ENCODE measurements at places on chromosomes 5 and 9. TPM values are rescaled to one million over a fixed set of nuclear protein-coding genes. Genes with fewer than 3 reads are reported as not detected.

Gene WDR38
- total RNA-seq, result not detected

Gene OR1Q1
- not detected for total RNA-seq

Gene OCLN
- total RNA-seq, result 1.6 TPM

Gene LCN15
- 0.59 TPM for total RNA-seq

Gene PCDHA4
- total RNA-seq, result 0.10 TPM

Gene TYRP1
- 43.8 TPM for total RNA-seq

Gene PCDHB16
- total RNA-seq, result 2.7 TPM

Gene INSL4
- total RNA-seq, result not detected

Gene FOXD4L6
- not detected for total RNA-seq

Gene ITGA2
- 0.69 TPM for total RNA-seq

Gene TMEFF1
- not detected for total RNA-seq

Gene TIFAB
- not detected for total RNA-seq

Gene OTULINL
- total RNA-seq, result 3.1 TPM

Gene SLC46A2
- not detected for total RNA-seq

Gene IFNA2
- not detected for total RNA-seq

GRCh38 chr5:109917154-109917546 lies 227.4 kb downstream of the MAN2A1 start:
- no peak for DNase-seq

- peak; percentile 48 for DNase-seq
These were observed 1.5 kb downstream of the NFIL3 start for GRCh38 chr9:91421971-91422757.

GRCh38 chr5:14595189-14595588 lies 13.6 kb downstream of the OTULINL start:
- no peak for DNase-seq

DNA sequence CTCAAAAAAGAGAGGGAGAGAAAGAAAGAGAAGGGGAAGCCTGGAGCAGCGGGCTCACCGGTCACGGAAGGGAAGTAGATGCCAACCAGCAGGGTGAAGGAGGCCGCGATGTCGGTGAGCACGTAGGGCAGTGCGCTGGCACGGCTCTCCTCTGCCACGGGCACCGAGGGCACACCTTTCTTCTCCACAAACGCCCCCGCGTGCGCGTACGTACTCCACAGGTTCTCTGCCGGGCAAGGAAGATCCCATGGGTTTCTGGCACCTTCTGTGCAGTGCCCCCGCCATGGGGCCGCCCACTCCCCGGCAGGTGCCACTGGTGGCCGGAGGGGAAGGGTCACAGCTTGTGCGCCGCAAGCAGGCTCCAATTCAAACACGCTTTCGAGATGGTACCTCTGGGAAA lies 30.3 kb downstream of the SLC12A7 start:
- DNase-seq, result no peak

DNA sequence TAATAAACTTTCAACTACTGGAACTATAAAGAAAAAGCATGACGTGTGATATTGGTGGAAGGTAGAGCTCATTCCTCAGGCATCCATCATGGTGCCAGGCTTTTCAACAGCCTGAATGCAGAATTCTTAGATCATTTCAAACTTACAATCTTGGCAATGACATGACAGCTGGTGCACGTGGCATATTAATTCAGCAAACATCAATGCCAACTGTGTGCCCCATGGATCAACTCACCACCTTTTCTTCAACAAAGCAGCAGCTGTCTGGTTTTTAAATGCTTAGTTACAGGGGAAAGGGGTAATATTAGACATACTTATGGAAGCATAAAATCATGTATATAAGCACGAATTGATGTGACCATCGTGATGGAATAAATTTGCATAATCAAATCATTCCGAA lies 56.0 kb upstream of the OR13F1 start:
- no peak for DNase-seq

DNA sequence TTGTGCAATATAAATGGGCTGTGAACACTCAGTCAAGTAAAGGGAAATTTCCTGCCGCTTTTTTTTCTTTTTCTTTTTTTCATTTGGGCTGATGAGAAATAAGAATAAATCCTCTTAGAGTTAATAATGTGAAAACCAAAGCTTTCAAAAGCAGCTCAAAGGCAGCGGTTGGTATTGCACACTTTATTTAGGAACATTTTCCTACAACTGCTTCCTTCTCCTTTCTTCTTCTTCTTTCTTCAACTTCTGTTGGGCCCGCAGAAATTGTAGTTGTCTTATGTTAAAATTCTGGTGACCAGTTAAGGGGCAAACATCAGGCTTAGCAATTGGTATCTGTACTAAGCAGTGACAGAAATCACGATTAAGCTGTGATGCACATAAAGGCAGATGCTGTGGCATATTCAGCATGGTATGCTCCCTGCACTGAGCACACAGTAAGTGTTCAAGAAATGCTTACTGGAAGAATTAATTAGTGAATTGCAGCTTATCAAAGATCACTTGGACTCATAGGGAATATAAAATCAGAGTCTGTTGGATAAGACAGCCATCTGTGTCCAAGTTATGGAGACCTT lies 85.4 kb downstream of the ANKRD55 start:
- no peak for DNase-seq

DNA sequence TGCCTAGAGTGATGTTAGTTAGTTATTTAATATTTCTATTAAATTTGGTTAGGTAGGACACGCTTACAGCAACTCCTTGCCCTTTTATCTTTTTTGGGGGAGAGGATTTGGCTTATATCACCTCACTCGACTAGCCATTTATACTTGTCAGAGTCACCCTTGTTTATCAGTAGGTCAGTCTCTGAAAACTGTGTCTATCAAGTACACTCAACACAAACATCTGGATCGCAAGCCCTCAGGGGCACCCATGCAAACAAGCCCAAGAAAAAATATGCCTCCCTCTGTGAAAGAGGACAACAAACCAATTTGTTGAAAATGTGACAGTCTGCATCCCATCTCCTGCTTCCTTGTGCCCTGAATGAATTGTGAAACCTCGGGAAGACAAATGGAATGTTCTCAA lies 139.9 kb downstream of the PLCXD3 start:
- DNase-seq, result no peak

- no peak for DNase-seq
These were observed 77.7 kb upstream of the FAM169A start for GRCh38 chr5:74943905-74944304.

DNA sequence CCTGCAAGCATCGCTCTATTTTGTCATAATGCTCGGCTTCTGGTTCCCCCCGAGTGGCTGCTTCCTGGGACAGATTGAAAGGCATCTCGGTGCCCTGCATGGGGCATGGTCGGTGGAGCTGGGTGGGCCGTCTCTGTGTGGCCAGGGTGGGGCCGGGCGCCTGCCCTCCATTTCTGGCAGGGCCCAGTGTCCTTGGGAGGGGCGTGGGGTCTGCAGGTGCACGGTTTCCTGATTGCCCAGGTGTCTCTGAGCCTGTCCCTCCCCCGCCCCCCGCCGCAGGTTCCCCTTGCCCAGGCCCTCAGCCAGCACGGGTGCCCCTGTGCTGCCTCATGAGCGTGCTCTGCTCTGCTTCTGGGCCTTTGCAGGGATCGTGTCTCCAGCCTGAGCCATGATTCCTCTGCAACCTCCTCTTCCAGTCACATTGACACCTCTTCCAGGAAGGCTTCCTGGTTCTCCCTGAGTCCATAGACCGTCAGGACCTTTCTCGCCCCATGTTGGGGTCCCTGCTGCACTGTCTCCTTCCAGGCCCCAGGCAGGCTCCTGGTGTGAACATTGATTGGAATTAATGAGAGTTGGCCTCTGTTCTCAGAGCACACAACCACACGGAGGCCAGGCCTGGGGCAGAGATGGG lies 90.2 kb downstream of the RXRA start:
- no peak for DNase-seq

GRCh38 chr5:27571681-27572080 lies 533.3 kb upstream of the CDH9 start:
- DNase-seq, result no peak

DNA sequence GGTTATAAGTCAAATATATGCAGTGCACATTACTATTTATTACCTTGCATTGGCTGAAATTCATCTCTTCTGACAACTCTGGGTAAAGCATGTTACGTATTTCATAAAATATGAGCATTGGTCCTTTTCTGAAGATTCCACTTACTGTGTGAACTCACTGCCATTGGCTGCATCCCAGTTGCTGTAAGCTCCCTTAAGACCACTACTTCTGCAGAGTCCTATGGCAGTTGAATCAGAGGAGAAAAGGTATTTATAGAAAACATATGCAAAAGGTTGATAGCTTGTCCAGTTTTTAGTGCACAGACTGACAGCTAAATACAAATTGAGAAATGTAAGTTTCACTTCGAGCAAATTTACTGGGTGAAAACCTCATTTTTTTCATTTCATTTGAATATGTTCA lies 394.6 kb upstream of the ARRDC3 start:
- no peak for DNase-seq

- peak; percentile 72 for DNase-seq
These were observed 227.6 kb upstream of the DMRT1 start for GRCh38 chr9:613771-614347.

- no peak for DNase-seq
These were observed 13.1 kb downstream of the PALM2AKAP2 start for GRCh38 chr9:109792951-109793546.

DNA sequence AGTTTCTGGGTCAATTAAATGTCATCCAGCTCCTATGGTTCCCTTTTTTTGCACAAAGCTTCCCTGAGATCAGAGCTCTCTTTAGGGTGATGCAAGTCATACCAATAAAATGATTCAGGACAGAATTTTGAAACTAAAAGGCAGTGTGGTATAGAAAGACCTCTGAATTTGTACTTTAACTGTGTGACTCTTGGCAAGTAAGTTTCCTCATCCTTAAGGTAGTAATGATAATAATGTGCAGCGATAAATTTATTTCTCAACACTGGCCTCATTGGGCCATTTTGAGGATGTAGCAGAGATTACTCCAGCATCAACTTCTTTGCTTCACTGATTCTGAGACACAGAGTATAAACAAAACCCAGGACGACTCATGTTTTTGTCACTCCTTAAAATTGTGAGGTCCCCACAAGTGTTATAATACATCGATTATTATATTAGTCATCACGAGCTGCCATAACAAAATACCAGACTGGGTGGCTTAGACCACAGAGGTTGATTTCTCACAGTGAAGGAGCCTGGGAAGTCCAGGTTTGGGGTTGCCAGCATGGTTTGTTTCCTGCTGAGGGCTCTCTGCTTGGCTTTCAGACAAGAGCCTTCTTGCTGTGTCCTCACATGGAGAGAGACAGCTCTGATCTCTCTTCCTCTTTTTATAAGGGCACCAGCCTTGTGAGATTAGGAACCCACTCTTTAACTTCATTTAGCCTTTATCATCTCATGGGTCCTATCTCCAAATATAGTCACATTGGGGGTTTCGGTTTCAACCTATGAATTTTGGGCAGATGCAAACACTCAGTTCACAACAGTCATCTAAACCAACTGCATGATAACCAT lies 293.0 kb downstream of the ZNF608 start:
- no peak for DNase-seq

DNA sequence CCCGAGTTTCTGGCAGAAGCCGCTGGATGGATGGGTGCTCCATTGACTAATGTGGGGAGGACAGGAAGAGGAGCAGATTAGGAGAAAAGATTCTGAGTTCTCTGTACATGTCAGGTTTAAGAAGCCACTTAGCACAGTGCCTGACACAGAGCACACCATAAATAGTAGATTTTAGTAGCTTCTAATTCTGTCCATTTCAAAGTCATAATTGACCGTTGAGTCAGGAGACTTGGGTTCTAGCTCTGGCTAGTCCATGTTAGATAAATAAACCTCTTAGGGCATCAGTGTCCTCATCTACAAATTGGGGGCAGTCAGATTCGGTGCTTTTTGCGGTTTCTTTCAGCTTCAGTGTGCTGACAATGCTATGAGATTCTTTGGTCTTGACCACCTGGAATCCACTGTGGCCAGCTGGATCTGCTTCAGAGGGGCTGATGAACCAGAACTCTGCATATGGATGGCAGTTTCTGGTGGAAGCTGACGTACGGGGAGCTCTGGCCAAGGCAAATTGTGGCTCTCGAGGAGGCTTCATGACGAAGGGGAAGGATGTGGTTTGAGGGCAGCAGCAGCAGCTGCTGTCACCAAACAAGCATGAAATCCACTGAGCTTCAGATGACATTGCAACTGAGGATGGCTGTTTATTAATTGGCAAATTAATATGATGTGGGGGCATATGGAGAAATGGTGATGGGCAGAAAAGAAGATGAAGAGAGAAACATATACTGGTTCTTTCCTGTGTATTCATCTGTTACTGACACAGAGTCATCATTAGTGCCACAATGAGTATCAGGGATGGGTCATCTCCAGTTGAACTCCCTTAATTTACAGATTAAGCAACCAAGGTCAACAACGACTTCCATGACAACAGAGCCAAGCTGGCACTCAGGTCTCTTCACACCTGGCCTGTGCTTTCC lies 134.4 kb downstream of the AOPEP start:
- DNase-seq, result no peak

- no peak for DNase-seq
These were observed 67.2 kb upstream of the IFNE start for GRCh38 chr9:21549251-21549765.

GRCh38 chr5:35319333-35320002 lies 89.2 kb upstream of the PRLR start:
- peak; percentile 60 for DNase-seq

GRCh38 chr5:73387149-73387591 lies 61.4 kb downstream of the FOXD1 start:
- DNase-seq, result no peak

DNA sequence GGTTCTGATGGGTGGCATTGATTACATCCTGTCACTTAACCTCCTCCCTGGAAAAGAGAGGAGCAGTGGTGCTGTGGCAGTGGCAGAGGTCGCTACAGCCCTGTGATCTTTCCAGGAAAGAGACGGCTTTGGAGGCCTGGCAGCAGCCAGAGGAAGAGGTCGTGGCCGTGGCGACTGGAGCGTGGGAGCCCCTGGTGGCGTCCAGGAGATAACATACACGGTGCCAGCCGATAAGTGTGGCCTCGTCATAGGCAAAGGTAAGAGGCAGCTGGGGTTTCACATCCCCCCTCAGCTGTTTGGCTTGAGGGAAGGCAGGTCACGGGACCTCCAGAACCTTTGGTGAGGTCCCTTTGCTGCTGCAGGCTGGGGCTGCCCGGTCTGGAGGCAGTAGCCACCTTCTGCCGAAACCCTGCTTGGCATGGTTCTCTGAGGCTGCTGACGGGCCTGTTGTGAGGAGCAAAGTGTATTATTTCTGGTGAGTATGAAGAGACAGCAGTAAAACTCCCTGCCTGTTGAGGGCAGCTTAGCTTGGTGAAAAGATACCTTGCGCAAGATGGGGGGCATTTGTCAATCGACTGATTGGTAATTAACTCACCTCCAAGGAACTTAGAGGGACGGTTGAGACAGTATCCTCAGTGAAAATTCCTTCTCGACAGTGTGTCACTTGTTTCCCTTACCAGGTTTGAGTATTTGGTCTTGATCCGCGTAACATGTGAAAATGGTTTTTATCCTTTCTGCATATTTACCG lies 38.0 kb upstream of the PRDM12 start:
- DNase-seq, result peak; percentile 52

DNA sequence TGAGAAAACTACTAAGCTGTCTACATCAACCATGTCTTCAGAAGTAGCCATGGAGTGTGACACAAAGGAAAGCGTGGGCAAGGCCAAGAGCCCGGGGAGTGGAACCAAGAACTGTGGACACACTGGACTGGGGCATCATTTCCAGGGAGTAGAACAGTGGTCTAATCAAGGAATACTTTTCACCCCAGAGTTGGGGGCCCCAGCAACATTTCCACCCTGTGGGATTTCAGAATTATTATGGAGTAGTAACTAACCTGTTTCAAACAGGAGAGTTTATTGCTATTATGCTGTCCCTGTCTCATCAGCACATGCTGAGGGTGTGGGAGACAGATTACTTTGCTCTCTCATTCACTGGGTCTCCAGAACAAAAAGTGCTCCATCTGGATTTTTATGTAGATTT lies 58.0 kb upstream of the FSTL4 start:
- no peak for DNase-seq
